Anterior cingulate cortex (tissue), 58 donors: ENCODE measurements at places on chromosomes 16 and 17.

DNA sequence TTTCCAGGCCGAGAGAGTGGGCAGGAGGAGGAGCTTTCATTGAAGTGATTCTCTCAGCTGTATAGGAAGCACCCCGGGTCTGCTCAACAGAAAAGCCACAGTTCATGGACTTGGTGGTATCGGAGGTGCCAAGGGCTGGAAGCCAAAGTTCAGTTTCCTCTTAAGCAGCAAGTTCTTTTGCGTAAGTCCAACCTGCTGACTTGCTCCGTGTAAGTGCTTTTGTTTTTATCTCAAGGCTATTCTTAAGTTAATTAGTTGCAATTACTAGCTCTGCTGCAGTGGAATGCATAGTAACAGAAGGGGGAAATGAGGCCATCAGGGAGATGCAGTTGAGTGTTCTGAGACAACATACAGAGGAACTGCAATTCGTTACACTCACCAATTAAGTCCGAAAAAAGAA, 44.6 kb downstream of the SMIM36 start:
- no peak for DNase-seq

DNA sequence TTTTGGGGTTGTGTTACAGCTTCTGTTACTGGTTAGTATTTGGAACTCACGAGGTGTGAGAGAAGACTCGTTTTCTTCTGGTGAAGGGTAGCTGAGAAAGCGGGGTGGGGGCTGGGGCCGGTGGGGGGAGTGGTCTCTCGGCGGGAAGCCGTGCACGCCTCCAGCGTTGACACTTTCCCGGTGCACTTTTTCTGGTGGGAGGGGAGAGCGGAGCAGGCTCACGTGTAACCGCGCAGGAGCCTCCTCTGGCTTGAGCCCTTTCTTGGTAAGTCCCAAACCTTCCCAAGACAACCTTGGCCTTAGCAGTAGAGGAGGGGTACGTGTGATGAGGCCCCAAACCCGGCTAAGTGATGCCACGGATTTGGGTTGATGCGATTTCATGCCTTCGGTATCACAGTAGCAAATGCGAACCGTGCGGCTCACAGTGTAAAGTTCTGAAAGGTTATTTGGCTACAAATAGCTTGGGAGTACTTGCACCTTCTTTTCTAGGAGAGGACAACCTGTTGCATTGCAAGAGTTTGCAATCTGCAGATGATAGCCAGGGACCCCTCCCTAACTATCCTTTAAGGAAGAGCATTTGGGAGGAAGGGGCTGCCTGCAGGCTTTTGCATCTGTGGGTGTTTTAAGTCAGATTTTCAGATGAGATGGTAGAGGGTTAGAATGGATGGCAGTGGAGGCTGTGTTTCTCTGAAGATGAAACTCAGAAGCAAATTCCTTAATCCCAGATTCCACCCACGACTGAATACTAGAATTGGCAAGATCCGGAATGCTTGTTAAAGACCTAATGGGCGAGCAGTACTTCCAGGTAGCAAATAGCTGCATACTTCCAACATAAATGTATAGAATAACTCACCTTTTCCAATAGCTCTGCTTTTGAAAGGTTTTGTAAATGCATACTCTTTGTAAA, 1.5 kb downstream of the HLF start:
- peak; percentile 34 for DNase-seq

- DNase-seq = no peak
These were observed 263.7 kb upstream of the MAF start for GRCh38 chr16:79864032-79864780.

DNA sequence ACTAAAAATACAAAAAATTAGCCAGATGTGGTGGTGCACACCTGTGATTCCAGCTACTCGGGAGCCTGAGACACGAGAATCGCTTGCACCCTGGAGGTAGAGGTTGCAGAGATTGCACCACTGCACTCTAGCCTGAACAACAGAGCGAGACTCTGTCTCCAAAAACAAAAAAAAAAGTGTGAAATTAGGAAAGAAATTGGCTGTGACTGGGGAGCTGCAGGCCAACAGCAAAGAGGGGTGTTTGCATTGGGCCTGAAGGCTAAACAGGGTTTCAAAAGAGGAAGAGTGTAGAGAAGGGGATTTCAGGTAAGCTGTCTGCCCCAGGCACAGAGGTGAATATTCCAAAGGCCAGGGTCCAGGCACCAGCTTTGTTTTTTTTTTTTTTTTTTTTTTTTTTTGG, 9.4 kb downstream of the BMERB1 start:
- no peak for DNase-seq

DNA sequence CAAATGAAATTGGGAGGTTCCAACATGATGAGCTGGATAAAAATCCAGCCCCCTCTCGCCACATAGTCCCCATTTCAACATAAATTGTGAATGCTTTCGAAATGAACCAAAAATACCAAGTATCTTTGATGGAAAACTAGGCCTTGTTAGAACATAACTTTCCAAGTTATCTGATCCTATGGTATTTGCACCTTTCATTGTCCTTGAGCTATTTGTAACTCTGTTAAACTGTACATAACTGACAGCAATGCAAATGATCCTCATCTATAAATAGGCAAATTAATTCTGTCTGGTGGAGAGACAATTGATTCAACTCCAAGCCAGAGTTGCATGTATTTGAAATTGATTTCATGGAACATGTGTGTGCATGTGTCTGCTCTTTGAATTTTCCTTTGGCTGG, 18.2 kb downstream of the CMTM4 start:
- DNase-seq = no peak

DNA sequence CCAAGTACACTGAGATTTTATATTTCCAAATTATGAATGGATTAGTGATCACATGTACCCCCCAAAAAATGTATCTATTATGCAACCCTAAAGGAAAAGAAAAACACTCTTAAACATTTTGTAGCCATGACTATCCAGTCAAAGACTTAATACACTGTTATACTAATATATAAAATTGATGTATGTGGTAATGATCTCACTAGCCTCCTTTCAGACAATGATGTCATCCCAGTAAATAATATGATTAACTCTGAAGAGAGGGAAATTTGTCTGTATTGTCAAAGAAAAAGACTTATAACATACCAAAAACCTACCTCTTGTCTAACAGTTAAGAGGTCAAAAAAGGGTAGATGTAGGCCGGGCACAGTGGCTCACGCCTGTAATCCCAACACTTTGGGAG, 80.7 kb downstream of the USP32 start:
- no peak for DNase-seq

GRCh38 chr17:63751806-63752205, 10.2 kb upstream of the STRADA start:
- no peak for DNase-seq

GRCh38 chr16:492211-492875, 35.2 kb upstream of the CAPN15 start:
- DNase-seq = no peak

GRCh38 chr17:64091571-64091970, 38.4 kb downstream of the ERN1 start:
- DNase-seq = no peak

DNA sequence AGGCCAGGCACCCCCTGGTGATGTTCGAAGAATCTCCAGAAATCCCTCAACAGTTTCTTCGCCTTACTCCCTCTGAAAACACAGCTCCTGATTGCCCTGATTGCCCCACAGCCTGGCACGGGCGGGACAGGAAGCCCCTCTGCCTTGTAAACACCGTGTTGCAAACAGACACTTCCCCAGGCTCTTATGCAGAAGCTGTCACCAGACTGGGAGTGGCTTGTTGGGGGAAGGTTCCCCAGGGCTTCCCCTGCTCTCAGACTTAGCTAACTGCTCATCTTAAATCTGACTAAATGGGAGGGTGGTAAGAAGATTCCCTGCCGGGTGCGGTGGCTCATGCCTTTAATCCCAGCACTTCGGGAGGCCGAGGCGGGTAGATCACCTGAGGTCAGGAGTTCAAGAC, 11.2 kb downstream of the PIK3R5 start:
- DNase-seq = peak; percentile 25

- DNase-seq = no peak
These were observed 100.0 kb downstream of the METRNL start for GRCh38 chr17:83179374-83179773.

GRCh38 chr17:8887834-8888703, 20.6 kb upstream of the PIK3R6 start:
- DNase-seq = no peak

- DNase-seq = no peak
These were observed 13.0 kb upstream of the NFATC3 start for GRCh38 chr16:68072038-68072695.

- DNase-seq = no peak
These were observed 7.7 kb downstream of the PRKAR1A start for GRCh38 chr17:68519911-68520310.

- no peak for DNase-seq
These were observed 28.6 kb upstream of the ENDOV start for GRCh38 chr17:80386341-80386740.

DNA sequence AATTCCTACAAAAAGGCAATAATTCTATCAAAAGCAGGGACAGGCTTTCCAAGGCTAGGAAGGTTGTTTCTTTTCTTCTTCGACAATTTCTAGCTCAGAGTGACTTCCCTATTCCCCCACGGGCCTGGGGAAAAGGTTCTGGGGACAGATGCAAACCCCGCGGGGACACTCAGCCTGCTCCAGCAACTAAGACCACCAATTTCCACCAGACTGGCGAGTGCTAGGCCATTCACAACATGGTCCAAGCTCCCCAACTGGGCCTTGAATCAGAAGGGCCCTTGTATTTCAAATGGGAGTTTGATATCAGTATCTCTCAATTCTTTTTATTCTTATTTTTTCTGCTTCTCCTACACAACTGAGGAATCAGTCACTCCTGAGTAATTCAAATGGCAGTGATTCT, 86.7 kb downstream of the USP31 start:
- no peak for DNase-seq

- no peak for DNase-seq
These were observed 396.4 kb upstream of the CCL2 start for GRCh38 chr17:33858682-33859081.

GRCh38 chr16:19997264-19997663, 76.4 kb downstream of the GPR139 start:
- DNase-seq = no peak

DNA sequence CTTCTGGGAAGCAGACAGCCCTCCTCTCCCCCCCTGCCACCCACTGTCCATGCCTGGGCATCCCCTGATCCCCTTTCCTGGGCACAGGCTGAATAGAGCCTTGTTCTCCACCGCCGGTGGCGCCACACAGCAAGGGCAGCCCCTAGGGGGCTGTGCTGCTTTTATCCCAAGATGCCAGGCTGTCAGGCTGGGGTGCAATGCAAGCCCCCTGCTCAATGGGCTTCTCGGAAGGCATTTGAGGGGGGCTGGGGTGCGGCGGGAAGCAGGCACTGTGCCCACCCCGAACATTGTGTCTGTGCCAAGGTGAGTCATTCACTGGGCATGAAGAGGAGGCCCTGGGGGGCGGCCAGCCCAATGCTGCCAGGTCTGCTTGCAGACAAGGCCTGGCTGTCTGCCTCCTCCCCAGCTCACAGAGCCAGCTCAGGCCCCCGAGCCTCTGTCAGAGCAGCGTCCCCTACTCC, 1.5 kb upstream of the GFAP start:
- DNase-seq = peak; percentile 77

DNA sequence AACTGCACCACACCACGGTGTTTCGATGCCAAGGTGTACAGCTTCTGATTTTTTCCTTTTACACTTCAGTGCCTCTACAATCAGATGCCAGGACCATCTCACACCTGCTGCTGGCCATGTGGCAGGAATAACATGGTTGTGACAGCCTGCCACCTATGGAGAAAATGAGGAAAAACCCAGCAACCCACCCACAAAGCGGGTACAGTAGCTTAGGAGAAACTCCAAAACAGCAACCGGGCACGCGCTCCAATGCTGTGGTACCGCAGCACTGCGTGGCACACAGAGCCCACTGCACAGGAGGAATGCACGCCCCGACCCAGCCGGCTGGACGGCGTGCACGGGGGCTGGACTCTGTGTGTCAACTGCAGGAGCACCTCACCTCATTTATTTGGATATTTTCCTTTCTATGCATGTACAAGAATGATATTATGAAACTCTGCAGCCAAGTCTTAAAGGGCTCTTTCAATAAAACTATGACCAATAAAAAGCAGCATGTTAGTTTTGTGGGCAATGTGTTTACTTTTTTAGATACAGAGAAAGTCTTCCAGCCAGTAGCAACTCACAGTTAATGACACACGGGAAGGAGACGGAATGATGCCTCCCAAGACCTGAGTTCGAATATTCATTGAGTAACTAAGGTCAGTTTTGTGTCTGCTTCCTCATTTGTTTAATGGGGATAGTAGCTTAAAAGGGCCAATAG, 45.9 kb downstream of the MAP1LC3B start:
- no peak for DNase-seq

GRCh38 chr17:78240839-78241238, 9.4 kb downstream of the TMEM235 start:
- no peak for DNase-seq

- DNase-seq = no peak
These were observed at the start of gene RPRML for GRCh38 chr17:46979147-46979863. Gene RPRML (minus strand): TSS chr17:46979253. CDS start chr17:46979007, 246 bp downstream.

GRCh38 chr17:36682773-36683172, 81.4 kb downstream of the MRM1 start:
- no peak for DNase-seq

GRCh38 chr16:16096121-16096857, 127.0 kb downstream of the ABCC6 start:
- no peak for DNase-seq

DNA sequence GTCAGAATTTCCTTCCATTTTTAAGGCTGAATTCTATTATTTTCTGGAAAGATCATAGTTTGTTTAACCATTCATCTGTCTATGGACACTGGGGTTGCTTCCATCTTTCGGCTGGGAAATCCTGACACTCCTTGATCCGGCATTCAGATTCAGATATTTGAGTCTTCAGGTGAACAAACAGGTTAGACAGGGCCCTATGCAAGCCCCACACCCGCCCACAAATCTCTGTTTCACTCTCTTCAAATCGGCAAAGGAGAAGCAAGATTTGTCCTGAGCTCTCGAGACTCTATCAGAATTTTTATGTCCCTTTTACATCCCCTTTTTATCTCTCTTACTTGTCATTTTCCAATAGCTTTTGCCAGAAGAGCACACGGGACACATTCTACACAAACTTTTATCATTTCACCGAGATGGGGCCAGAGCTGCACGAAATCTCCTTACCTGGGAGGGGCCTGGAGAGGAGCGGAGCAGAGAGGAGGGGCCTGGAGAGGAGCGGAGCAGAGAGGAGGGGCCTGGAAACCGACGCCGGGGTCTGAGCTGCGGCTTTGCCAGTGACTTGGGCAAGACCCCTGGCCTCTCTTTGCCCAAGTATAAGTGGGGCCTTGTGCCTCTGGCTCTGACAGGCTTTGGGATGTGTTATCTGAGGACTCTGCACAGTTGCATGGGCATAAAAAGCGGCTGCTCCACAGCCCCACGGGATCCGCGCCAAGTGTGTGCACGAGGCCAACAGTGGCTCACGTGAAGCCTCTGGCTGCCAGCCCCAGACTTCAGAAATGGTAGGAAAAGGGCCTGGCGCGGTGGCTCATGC, 54.3 kb upstream of the RBFOX3 start:
- DNase-seq = peak; percentile 59

DNA sequence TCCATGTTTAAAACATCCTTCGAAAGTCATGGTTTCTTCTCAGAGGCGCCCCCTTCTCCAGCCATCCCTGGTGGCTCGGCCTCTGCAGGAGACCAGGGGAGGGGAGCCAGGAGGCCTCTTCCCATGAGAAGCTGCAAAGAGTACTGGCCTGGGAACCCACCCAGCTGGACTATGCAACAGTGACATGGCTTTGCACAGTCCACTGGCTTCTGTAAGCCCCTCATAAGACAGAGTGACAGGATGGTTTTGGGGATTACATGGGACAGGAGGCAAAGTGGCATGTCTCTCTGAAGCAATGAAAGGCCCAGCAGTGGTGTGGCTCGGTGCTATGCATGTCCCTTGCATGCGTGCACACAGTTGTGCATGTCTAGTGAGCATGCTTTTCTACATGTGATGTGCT, 99.5 kb downstream of the C16orf78 start:
- no peak for DNase-seq

- no peak for DNase-seq
These were observed 7.3 kb upstream of the TRPV2 start for GRCh38 chr17:16407911-16408588.
